ENCODE measurements at places on chromosomes 16 and 17.

GRCh38 chr16:55248494-55248893 lies 75.5 kb upstream of the IRX6 start:
- no peak for DNase-seq

DNA sequence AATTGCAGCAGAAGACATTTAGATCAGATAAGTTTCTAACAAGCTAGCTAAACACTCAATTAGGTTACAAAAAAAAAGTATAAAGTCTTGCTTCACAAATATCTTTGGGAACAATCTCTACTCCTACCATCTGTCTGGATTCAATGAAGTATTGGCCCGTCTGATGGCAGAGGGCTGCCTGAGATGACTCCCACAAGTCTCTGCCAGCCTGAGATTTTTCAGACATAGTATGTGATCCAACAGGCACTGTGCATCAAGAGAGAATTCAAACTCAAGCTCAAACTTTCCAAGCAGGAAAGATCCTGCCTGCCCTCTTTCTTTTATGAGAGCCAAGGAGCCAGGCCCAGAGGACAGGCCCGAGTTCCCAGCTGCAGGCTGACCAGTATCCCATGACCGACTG lies 22.6 kb downstream of the SLC39A11 start:
- no peak for DNase-seq

DNA sequence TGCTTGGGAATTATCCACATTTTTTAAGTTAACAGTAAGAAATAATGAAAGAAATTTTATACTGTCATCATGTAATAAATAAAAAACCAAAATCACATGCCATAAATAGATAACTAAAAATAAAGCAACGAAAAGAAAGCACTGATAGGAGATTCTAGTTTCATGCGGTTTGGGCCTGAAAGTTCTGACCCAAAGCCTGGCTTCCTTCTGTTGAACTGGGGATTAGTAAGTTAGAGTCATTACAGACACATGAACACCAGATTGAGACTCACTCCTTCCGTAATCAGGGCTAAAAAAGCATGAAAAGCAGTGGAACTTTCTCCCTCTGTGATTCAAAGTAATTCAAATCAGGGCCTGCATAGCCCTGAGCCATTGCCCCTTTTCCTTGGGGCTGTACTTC lies 13.2 kb upstream of the SLC6A2 start:
- DNase-seq, result no peak

GRCh38 chr16:46730801-46731690 lies 17.1 kb downstream of the MYLK3 start:
- no peak for DNase-seq

GRCh38 chr16:46832757-46833459 lies 1.9 kb upstream of the C16orf87 start:
- DNase-seq, result no peak

DNA sequence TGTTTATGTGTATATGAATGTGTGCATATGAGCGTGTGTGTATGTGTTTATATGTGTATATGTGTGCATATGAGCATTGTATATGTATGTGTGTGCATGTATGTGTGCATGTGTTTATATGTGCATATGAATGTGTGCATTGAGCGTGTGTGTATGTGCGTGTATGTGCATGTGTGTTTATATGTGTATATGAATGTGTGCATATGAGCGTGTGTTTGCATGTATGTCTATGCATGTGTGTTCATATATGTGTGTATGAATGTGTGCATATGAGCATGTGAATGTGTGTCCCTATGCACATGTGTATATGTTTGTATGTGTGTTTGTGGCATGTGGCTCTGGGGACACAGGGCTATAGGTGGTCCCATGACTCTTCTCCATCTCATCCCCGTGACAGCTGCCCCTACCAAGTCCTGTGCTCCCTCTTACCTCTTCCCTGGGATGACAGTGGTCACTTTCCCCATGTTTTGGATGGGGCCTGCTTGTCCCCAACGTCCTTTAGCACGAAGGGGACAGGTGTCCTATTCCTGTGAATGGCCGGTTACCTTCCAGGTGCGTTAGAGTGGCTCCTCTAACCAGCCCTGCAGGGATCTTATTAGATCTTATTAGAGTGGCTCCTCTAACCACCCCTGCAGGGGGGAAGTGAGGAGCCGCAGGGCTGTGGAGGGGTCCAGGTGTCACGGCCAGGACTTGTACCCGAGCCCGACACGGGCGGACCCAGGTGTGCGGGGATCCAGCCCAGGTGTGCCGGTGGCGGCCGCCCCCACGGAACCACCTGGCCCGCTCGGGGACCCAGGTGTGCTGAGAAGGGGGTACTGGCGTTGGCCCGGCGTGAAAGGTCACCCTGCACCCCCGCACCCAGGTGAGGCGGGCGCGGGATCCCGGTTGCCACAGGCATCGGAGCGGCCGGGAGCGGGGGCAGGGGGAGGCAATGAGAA lies 105.6 kb downstream of the SEC14L1 start:
- DNase-seq, result no peak

- DNase-seq, result no peak
Observed at GRCh38 chr16:1429012-1429411, 1.9 kb upstream of the PERCC1 start.

- no peak for DNase-seq
Observed at GRCh38 chr17:82021107-82021899, 1.4 kb downstream of the CENPX start.

- no peak for DNase-seq
Observed at GRCh38 chr17:8190506-8190905, 526 bp upstream of the BORCS6 start.

GRCh38 chr16:56610017-56610608 lies 1.7 kb downstream of the MT2A start:
- DNase-seq, result no peak

- DNase-seq, result no peak
Observed at GRCh38 chr17:7915179-7915610, 894 bp downstream of the RNF227 start.

- no peak for DNase-seq
Observed at GRCh38 chr17:79969906-79970305, 65.8 kb downstream of the TBC1D16 start.

GRCh38 chr16:188674-189073 lies 8.4 kb downstream of the HBQ1 start:
- no peak for DNase-seq

DNA sequence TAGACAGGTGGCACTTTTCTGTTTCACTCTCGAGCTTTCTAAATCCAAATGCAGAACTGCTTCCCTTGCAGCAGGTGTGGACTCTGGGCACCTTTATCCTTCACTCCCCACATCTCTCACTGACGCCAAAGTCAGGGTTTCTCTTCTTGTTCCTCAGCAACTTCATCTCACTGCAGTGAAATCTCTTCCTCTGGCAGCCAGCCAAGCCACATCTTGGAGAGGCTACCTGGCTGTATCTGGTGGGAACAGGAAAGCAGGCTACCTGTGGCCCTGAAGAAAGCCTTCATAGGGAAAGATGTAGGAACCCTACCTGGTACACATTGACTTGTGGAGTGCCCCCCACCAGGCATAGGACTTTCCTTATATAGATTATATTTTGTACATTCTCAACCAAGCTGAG lies 159.1 kb downstream of the UTP18 start:
- no peak for DNase-seq

DNA sequence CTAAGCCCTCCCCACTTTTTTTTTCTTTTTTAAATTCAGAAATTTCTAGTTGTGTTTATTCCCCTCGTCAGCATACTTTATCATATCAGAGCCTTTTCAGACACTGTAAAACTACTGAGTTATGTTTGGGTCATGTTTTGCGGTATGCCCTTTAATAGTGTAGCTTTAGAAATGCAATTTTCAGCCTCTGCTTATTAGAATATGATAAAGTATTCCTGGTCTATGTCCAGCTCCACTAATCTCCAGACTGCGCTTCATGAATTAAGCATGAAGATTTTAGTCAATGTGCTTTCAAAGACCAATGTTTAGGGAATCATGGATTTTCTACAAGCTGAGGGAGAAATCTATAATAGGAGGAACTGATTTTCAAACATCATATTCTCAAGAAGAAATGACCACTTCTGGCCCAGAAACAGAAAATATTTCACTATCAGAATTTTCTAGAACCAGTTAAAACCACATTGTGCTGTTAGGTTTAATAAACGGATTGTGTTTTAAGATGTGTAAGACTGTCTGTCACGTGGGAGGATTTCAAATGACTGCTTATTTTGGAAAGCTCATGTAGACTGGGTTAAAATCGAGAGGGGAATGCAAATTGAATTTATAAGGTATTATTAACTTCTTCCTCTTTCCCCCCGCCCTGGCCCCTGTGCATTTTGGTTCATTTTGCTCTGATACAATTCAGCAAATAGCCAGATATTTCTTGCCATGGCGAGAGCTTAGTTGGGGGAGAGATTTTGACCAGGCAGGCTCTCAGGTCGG lies 498.5 kb downstream of the WWOX start:
- DNase-seq, result no peak

GRCh38 chr17:6599364-6599763 lies 41.1 kb downstream of the KIAA0753 start:
- no peak for DNase-seq

- DNase-seq, result no peak
Observed at GRCh38 chr16:20814784-20815183, 8.5 kb downstream of the REXO5 start.

DNA sequence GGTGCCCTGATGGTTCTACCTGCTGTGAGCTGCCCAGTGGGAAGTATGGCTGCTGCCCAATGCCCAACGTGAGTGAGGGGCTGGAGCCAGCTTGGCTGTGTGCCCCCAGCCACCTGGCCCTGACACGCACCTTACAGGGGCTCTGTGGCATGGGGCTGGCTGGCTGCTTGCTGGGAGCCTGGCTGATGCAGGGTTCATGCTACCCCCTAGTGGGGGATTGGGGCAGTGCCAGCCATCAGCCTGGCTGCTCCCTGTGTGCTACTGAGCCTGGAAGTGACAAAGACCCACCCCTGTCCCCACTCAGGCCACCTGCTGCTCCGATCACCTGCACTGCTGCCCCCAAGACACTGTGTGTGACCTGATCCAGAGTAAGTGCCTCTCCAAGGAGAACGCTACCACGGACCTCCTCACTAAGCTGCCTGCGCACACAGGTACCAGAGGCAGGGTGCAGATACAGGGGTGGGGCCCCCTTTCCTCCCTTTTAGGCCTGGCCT lies 5.7 kb downstream of the GRN start:
- peak; percentile 64 for DNase-seq

DNA sequence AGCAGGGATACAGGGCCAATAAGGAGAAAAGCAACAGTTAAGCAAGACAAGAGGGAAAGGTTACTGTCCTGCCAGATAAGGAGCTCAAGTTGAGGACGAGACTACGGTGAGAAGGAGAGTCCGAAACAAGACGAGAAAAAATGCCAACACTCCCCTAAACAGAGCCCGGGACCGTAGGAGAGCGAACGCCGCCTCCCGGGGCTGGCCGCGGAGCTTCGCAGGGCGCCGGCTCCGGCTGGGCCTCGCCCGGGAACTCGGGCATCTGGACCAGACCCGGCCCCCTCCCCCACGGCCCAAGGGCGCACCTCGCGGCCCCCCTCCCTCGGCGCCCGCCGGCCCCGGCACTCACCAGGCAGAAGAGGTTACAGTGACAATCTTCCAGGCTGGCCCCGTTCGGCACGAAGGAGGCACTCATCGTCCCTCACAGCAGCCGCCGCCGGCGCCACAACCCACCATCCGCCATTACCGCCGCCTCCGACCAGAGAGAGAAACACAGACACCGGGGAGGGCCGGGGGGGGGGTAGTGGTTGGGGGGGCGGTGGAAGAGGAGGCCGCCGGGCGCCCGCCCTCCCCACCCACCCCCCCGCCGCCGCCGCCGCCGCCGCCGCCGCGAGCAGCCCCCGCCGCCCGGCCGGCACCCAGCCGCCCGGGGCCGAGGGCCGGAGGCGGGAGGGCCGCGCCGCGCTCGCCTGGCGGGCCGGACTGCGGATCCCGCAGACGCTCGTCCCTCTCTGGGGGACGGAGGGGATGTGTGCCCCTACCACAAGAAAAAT lies at the start of gene MED13:
TSS of gene MED13 (minus strand) at position 488 of the 773 bp plus-strand sequence. CDS start at position 415, 73 bp downstream.
- DNase-seq, result peak; percentile 29

DNA sequence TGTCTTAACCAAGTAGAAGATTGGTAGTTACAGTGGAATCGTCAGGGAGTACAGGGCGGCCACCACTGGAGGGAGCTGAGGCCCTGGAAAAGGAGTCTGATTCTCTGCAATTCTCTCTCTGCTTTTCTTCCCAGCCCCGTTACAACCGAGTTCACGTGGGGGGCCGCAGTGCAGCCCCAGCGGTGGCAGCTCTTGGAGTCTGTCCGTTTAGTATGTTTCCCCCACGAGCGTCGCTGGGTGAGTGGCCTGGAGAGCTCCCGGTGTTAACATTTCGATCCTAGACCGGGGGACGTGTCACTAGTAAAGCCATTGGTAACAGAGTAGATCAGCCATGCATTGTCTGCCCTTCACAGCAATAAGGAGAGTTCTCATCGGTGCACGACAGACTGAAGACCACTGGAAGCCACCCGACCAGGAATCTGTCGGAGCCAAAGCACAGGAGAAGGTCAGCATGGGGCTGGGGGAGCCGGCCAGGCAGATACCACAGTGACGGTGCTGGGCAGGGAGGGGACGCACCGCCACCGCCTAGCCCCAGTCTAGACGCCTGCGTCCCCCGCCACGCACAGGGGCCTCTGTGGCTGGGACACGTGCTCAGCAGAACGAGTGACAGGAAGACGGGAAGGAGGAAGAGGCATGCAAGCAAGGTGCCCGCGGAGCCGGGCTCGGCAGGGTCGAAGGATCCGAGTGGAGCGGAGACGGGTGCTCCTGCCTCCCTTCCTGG lies 15.7 kb downstream of the SLC16A3 start:
- DNase-seq, result no peak

DNA sequence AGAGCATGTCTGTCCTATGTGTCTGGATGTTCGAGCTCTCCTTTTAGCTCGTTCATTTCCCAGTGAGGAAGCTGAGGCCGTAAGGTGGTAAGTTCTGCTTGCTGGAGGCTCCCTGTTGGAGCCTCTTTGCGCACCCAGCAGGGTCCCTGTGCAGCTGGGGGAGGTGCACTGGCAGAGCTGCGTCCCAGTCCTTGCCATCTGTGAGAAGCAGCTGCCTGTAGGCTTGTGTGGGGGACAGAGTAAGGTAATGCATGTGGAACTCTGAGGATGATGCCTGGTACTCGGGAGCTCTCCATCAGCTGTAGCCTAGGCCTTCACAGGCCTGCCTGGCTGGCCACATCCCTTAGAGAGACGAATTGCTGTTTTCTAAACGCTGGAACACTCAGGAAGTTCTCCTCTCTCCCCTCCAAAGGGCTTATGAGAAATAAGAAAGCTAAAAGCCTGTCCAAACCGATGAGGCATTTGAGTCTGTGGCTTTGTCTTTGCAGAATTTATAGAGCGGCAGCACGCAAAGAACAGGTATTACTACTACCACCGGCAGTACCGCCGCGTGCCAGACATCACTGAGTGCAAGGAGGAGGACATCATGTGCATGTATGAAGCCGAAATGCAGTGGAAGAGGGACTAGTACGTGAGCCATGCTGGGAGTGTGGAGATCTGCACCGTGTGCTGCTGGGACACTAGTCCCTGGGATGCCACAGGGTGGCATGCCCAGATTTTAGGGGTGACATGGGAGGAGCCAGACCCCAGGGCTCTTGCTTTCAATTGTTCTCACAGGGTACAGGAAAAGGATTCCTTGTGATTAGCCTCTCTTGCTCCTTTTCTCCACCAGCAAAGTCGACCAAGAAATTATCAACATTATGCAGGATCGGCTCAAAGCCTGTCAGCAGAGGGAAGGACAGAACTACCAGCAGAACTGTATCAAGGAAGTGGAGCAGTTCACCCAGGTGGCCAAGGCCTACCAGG lies 1.6 kb downstream of the NDUFB10 start:
- DNase-seq, result no peak
